ENCODE measurements at places on chromosomes 11 and 22.

GRCh38 chr11:130092661-130093060, 23.0 kb downstream of the APLP2 start:
- no peak for DNase-seq

DNA sequence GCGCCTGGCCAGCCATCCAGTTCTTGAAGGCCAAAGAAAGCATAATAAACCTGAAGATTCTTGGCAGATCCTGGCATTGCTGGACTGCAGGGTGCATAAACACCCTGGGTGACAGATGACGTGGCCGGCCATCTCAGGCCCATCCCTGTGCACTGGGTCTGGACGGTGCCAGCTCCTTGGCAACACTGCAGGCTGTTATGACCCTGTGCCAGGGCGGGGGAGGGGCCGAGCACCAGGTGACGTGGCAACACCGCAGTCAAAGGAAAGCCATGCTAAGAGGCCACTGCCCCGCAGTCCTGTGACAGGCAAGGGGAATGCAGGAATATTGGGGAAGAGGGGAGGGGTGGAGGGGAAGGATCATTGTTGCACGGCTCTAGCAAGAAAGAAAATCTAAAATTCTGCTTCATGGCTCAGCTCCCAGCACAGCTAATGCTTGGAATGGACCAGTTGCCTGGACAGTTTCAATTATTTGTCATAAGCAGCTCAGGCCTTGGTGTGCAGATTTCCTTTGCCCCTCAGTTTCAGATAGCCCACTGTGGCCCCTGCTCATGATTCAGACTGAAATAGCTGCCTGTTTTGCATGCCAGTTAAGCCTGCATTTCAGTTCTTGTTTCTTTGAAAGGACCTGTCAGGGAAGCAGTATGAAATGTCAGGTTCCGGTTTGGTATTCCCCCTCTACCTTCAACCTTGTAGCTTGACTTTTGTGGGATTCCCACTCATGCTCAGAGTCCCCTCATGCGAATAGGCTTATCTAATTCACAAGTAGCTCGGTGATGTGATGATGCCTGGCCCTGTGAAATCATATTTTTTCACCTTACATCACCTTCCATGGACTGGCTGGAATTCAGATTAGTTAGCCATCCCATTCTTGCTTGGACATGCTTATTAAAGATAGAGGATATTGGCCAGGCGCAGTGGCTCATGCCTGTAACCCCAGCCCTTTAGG, 29.7 kb upstream of the DDX6 start:
- DNase-seq, result no peak

DNA sequence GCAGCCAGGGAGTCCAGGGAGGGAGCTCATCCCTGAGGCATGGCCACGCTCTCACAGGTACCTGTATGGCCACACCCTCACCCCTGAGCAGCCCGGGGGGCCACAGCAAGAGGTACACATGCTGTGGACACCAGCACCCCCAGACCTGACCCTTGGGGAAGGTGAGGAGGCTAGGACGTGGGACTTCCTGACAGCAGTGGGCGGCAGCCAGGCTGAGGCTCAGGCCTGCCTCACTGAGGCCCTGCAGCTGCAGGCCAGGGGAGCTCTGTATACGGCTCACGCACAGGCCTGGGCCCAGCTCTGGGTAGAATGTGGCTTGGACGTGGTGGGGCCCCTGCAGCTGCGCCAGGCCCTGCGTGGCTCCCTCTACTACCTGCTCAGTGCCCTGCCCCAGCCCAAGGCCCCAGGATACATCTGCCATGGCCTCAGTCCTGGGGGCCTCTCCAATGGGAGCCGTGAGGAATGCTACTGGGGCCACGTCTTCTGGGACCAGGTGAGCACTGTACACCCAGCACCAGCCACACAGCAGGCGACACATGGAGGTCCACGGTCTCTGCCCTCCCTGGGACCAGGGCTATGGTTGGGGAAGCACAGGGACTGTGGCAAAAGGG, 1.8 kb downstream of the PGGHG start:
- no peak for DNase-seq

- no peak for DNase-seq
Measured at GRCh38 chr11:2667940-2668339, 31.9 kb downstream of the KCNQ1OT1 start.

- no peak for DNase-seq
Measured at GRCh38 chr11:19232910-19233503, 7.7 kb downstream of the E2F8 start.

DNA sequence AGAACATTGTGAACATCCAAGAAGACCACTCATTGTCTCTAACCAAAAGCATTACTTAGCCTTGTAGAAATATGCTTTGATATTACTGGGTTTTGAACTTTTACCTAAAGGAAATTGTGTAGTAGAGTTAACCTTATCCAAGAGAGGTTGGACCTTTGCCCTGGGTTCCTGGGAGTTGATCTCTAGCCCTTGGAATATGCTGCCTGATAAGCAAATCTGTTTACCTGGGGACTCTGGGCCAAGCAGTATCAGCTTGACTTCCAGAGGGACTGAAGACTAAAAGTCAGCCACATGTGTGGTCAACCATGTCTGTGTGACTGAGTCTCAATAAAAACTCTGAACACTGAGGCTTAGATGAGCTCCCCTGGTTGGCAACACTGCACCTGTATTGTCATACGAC, 44.1 kb upstream of the CWF19L2 start:
- DNase-seq, result no peak

GRCh38 chr11:115420505-115420904, 83.7 kb downstream of the CADM1 start:
- no peak for DNase-seq

Measured in esophagus squamous epithelium (tissue), 5 donors.